Hepatocyte (in vitro differentiated cells): ENCODE measurements at places on chromosomes 12 and 14. TPM values are rescaled to one million over a fixed set of nuclear protein-coding genes. Genes with fewer than 3 reads are reported as not detected.

- no peak for DNase-seq
Measured at GRCh38 chr14:34971801-34972200, 11.0 kb upstream of the SRP54 start.

Gene MSRB3
- polyA plus RNA-seq = 16.9 and 17.1 TPM in 2 replicates

DNA sequence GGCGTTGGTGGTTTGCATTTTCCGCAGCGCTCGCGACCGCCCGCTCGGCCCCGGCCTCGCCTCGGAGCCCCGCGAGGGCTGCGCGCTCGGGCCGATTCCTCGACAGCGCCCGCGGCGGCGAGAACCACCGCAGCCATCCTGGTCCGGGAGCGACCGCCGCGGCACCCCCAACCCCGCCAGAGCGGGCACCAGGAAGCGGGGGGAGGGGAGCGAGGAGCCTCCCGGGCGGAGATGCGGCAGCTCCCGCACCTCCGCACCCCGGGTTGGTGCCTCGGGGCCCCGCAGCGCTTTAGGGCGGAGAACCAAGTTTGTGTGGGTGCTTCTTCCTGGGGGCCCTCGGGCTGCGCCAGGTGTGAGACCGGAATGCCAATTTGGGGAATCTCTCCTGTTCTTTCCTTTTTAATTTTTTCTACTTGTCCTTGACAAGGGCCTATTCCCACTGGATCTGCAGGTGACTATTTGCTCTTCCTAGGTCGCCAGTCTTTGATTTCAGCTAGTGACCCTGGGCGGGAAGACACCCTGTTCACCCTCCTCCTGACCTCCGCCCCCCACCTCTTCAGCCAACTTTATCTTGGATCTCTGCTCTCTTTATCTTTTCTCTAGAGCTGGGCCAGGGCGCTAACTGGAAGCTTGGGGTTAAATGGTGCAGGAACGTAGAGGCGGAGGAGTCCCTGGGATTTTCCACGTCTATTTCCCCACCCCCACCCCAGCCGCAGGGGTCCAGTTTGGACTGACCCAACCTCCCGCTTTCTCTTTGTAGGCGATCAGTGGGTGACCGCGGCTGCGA, at the start of gene SOCS2:
TSS of gene SOCS2 (plus strand) at position 751 of the 787 bp plus-strand sequence. CDS start 223 bp downstream, outside the sequence.
- peak; percentile 63 for DNase-seq

- DNase-seq = no peak
Measured at GRCh38 chr14:56175773-56176172, 57.6 kb downstream of the PELI2 start.

GRCh38 chr12:94561943-94562411, 88.4 kb downstream of the TMCC3 start:
- DNase-seq = no peak

DNA sequence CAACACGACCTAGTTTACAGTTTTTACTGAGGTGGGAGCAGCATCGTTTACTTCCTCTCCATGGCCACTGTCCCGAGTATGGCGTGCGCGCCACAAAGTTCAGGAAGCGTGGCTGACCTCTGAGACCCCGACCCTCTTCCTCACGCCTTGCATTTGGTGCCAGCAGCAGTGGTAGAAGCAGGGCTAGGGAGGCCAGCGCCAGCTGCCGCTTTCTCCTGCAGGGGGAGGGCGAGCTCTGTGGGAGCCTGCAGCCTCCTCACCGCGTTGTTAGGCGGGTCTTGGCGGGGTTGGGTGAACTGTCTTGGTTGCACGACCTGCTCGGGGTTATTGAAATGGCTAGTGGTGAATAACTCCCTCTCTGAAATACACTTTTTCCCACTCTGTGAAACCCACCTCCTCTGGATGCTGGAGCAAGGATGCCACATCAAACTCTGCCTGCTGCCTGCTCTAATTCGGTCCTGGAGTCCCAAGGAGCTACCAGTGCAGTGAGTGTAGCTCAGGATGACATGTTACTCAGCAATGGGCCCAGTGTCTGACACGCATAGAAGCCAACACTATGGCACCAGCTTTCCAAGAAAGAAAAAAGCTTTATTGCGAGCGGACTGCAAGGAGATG, 22.3 kb upstream of the TDRD9 start:
- no peak for DNase-seq

Gene MYL6
- 2,273 and 2,387 TPM in 2 replicates for polyA plus RNA-seq

GRCh38 chr12:8687846-8688601, 9.8 kb upstream of the RIMKLB start:
- DNase-seq = peak; percentile 81

DNA sequence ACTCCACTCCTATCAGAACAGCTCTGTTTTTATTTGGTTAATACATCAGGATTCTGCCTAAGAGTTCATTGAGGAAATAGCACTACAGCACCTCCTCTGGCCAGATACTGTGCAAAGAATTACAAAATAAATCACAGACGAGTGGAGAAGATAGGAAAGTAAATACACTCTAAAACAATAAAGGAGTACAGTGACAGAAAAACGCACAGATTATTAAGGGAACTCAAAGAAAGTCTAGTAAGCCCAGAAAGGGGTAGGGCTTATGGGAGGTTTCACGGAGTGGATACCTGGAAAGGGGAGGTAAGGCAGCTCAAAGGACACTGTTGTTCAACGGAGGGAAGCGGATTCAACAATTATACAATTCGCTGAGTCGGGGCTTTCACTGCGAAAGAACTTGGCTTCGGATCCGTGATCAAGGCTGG, 5.5 kb downstream of the OR10AD1 start:
- peak; percentile 45 for DNase-seq

Gene PGF
- polyA plus RNA-seq = 31.0 and 33.0 TPM in 2 replicates

- no peak for DNase-seq
Measured at GRCh38 chr12:64175254-64175945, 46.7 kb downstream of the KICS2 start.

- DNase-seq = no peak
Measured at GRCh38 chr12:20507711-20508110, 139.4 kb downstream of the PDE3A start.

DNA sequence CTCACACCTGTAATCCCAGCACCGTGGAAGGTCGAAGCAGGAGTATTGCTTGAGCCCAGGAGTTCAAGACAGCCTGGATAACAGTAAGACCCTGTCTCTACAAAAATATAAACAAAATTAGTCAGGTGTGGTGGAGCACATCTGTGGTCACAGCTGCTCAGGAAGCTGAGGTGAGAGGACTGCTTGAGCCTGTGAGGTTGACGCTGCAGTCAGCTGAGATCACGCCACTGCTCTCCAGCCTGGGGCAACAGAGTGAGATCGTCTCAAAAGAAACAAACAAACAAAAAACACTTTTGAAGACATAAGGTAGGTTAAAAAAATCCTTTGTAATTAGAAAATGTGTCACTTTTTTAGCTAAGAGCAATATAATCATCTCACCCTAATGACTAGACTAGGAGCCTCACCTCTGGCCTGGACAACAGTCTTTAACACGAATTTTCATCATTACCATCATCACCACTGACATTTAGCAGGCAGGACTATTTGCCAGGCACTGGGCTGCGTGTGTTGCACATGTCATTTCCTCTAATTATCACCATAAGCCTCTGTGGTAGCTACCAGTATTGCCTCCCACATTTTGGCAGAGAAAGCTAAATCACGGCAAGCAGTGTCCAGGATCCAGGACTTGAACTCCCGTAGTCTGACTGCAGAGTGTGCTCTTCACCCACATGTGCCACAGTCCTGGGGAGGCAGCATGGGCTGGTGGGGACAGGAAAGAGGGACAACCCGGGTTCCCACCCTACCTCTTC, 4.6 kb upstream of the SYCP3 start:
- DNase-seq = no peak

DNA sequence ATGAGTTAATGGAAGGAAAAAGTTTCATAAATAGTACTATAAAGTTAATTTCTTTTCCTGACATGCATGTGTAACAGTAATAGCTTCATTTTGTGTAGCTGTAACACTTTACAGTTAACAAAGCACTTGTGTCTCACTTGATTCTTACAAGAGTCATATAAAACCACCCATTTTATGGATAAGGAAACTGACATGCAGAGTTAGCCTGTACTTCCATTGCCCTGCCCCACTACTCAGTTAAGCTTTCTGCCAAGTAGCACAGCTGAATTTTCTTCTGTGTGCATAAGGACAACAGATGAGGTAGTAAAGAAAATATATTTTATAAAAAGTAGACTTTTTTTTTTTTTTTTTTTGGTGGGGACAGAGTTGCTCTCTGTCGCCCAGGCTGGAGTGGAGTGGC, 32.2 kb downstream of the ANO6 start:
- DNase-seq = no peak

DNA sequence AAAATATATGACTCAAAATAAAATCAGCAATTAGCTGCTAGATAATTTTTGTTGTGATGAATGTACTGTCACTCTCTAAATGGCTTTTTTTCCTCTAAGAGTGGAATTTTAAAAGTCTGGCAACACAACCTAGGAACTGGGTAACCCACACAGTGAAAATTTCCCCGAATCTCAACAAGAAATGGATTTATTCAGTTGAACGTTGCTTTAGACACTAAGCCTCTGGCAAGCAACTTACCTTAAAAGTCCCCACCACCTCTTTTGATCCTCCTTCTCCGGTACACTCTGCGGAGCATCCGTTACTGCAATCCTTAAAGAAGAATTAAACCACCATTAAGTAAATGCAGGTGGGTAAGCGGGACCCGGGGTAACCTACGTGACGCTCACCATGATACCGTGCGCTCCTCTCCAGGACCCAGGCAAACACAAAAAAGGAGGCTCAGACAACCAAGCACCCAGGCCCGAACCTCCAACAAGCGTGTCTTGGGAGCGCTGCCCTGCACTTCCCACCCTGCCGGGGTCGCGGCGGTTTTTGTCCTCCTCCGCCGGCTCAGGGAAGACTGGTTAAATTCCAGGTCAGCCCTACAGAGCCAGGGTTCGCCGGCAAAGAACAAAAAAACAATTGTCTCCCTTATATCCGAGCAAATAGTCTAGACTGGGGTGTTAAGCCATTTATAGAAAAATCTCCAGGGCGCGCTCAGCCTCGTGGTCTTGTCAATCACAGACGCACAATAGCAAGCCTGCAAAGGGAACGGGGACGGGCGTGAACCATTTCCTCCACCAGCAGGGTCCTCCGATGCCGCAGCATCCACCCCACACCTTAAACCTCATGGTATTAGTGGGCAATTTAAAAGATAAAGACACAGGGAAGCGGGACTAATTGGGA, 47.1 kb downstream of the BCAT1 start:
- DNase-seq = no peak

DNA sequence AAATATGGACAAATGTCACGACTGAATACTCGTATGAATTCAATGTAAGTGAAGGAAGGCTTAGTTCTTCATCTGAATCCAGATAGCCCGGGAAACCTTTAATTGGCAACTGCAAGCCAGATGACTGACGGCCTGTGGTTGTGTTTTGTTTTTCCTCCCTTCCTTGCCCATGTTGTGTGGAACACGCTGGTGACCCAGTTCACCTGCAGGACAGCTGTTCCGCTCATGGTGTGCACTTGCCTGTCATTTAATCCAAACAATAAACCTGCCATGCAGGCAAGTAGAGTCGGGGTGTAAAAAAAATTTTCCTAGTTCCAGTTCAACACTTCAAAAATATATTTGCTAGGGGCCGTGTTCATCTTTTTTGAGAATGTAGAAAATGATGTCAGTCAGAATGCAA, 88.0 kb downstream of the TMEM132D start:
- DNase-seq = no peak

DNA sequence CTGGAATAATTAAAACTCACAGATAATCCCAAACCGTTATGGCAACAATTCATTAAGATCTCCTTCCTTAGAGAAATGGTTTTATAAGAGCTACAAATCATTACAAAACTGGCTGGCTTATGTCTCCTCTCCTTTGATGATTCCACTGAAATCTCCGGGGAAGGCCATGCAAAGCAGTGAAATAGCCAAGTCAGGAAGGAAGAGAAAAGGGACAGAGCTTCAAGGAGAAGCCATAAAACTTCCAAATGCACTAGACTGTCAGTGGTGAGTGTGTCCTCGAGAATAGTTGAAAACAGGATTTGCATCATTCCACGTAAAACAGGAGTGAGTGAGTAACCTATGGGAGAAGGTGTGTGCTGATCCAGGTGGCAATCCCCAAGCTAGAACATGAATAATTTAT, 330.0 kb downstream of the DIO2 start:
- no peak for DNase-seq

Gene CLEC4C
- not detected in 2 replicates for polyA plus RNA-seq

Gene ITGA7
- polyA plus RNA-seq = 18.9 and 22.8 TPM in 2 replicates

DNA sequence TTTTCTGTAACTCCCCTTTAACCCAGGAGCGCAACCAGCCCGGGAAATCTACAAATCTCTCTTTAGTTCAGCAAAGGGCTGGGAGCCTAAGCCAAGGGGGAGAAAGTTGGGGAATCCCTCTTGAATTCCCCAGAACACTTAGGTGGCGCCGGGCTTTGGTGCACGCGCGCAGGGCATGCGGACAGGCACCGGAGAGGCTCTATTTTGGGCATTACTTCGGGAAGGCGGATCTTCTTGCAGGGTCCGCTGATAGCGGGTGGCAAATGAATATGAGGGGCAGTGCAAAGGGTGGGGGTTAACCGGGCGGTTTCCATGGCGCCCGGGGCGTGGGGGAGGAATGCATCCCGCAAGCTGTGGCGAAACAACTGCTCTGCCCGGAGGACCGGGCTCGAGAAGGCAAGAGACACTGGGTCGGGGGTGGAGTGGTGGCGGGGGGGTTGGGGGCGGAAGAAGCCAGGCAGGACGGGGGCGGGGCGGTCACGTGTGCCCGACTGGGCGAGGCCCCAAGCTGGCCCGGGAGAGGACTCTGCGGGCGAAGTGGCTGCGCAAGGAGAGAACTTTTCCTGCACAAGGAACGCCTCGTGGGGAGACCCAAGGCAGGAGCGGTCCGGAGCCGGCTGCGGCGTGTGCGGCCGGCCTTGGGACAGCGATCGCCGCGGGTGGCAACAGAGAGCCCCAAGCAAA, at the start of gene FLVCR2:
TSS of gene FLVCR2 (plus strand) at position 519 of the 684 bp plus-strand sequence. CDS start 353 bp downstream, outside the sequence.
- peak; percentile 91 for DNase-seq

DNA sequence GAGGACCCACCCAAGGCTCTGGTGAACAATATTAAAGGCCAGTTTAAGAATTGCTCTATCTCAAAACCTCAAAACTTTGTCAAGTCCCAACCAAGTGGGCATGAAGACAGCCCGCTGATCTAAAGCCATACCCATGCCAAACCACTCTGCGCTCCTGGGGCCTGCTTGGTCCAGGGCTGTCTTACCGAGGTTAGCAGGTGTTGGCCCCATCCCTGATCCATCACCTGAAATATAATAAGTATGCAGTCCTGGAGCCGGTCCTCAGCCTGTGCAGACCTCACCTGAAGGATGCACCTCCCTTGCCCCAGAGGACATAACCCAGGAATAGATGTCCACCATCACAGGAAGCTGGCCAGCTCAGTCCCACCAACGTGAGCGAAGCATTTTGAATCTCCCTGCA, 198.3 kb upstream of the FKBP4 start:
- DNase-seq = no peak
